ENCODE measurements at places on chromosomes 6 and 20.
A peak's percentile ranks its signal among the peaks of the same experiment; 100 is the strongest.

DNA sequence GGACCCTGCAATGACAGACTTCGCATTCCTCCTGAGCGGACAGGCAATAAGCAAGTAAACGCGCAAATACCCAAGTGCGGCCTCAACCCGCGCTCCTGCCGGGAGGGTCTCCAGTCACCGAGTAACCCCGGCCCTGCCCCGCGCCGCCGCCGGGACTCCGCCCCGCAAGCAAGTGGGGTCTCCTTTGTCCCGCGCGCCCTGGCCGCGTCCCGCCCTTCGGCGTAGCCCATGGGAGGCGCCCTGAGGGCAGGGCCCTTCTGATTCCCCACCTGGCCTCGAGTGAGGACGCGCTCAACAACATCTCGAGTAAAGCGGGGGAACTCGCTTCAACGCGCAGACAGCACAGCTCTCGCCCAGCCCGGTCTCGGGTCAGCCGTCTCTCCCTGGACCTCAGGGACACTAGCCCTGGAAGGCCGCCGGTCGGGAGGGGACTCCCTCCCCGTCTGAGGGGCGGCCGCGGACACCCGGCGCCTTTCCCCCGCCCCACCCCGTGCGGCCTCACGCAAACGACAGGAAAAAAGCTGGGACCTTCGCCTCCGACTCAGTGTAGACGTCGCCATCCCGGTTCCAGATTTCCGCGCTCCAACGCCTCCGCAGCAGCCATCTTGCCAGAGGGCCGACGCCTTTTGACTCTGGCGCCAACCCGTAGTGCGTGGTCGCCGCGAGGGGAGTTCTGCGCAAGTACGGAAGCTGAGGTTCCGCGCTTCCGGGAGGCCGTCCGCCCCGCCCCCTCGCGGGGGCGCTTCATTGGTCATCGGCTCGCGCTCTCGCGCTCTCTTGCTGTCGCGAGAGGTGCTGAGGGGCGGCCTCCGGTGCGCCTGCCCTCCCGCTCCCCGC lies 461 bp upstream of the GID8 start:
- peak; percentile 98 for DNase-seq

- no peak for DNase-seq
Observed at GRCh38 chr20:32071395-32072167, 19.5 kb downstream of the HCK start.

DNA sequence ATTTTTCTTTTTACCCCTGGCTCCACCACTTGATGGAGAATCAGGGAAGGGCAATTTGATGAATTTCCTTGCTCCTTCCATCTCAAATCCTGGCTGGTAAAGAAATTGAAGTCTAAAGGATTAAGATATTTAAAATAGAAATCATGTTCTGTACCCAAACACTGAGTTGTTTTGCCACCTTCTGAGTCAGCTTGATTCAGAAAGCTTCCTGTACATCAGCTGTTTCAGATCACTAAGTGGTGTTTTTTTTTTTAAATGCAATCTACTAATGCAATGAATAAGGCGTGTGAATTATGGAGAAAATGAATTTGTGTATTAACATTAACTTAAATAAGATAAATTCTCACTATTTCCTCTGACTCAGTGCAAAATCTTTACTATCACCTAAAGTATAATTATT lies 11.5 kb upstream of the POPDC3 start:
- no peak for DNase-seq

DNA sequence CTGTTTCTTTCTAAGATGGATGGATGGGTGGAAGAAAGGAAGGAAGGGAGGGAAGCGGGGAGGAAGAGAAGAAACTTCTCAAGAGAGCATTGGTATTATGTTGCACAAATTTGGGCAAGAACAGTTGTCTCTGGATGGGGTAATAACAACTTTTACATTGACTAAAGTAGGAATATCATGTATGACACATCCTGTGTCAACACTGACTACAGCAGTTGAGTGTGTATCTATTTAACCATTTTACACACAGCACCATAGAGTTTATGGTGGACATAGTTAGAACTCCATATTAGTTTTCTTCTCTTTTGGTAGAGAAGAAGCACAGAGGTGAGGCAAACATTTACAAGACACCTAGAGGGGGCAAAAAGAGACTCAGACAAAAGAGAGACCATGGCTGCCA lies 44.2 kb upstream of the RNF146 start:
- DNase-seq: no peak

DNA sequence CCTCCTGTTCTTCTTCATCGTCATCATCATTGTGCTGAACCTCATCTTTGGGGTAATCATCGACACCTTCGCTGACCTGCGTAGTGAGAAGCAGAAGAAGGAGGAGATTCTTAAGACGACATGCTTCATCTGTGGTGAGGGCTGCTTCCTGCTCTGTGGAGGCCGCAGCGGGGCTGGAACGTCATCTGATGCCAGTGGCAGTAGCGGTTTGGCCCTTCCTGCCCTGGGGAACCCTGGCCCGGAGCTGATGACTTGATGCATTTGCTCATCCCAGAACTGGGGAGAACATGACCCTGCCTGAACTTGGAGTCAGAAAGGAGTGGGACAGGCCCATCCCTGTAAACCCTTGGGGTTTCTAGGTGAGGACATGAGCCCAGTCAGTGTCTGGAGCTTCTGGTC lies 18.7 kb downstream of the UQCC2 start:
- no peak for DNase-seq

- no peak for DNase-seq
Observed at GRCh38 chr6:111653434-111653833, 47.8 kb upstream of the TRAF3IP2 start.

DNA sequence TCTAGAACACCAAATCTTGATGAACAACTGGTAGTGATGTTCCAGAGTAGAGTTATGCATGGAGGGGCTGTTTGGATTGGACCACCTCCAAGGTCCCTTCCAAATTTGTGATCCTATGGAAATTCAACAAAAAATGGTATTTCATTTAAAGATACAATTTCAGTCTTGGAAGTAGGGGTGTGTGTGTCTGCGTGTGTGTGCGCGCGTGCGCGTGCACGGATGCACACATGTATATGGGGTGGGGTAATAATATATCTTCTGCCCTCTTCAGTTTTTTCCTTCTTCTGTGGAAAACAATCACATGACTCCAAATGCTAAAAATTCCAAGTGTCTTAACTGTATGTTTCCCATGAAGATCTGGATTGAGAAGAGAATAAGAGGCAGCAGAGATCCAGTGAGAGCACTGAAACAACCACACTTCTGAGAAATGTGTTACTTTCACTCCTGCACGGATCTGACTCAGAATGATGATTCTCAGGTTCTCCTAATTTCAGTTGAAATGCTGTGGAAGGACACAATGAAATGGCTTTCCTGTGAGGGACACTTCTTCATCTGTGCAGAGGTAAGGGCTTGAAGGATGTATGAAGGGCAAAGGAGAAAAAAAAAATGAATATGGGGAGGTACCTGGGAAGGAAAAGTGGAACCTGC lies 10.6 kb upstream of the IL17F start:
- DNase-seq: no peak

DNA sequence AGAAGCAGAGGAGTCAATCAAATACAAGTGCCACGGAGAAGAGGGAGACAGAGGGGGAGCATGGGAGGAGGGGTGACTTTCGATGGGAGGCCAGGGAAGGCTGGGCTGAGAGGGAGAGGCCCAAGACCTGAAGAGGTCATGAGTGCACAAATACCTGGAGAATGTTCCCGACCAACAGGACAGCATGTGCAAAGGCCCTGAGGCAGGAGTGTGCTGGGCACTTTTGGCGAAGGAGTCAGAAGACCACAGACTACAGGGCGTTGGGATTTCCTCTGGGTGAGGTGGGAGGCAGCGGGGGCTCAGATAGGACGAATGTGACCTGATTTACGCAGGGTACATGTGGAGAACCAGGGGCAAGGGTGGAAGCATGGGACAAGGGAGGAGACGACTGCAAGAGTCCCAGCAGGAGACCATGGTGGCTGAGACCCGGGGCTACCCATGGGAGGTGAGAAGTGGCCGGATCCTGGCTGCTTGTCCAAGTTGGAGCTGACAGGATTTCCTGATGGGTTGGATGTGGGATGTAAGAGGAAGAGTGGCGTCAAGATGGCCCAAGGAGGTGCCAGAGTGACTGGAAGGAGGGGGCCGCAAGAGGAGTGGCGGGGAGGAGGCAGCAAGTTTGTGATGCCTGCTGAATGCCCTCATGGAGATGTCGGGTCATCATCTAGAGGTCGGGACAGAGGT lies 23.4 kb downstream of the PREX1 start:
- DNase-seq: no peak

- DNase-seq: no peak
Observed at GRCh38 chr6:109612268-109612667, 78.7 kb downstream of the AK9 start.

- DNase-seq: no peak
Observed at GRCh38 chr6:25481267-25481666, 170.7 kb upstream of the SCGN start.

GRCh38 chr6:34132486-34133185 lies 13.3 kb downstream of the GRM4 start:
- no peak for DNase-seq

DNA sequence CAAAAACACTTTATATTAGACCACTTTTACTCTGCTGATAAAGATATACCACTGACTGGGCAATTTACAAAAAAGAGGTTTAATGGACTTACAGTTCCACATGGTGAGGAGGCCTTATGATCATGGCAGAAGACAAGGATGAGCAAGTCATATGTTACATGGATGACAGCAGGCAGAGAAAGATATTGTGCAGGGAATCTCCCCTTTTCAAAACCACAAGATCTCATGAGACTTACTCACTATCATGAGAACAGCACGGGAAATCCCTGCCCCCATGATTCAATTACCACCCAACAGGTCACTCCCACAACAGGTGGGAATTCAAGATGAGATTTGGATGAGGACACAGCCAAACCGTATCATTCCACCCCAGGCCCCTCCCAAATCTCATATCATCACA lies 1383.8 kb upstream of the MAP3K7 start:
- DNase-seq: no peak

DNA sequence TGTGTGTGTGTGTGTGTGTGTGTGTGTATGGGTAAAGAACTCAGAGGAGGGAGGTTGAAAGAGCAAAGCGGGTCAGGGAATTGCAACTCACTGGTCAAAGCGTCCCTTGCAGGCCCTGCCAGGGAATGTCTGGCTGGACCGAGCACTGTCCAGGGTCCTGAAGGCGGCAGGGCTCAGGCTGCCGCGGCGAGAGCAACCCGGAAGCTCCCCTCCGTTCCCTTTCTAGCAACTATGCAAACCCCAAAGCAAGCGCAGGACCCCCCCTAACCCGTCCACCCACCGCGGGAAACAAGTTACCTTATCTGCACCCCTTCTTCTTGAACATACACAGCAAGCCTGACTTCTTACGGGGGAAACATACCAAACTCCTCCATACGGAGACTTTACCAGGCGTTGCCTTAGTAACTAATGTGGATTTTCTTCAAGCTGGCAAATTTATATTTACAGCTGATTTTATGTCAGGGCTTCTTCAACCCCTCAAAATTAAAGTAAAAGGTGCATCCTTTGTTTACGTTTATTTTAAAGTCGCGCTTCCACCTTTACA lies 538 bp upstream of the GRM1 start:
- DNase-seq: peak; percentile 84

DNA sequence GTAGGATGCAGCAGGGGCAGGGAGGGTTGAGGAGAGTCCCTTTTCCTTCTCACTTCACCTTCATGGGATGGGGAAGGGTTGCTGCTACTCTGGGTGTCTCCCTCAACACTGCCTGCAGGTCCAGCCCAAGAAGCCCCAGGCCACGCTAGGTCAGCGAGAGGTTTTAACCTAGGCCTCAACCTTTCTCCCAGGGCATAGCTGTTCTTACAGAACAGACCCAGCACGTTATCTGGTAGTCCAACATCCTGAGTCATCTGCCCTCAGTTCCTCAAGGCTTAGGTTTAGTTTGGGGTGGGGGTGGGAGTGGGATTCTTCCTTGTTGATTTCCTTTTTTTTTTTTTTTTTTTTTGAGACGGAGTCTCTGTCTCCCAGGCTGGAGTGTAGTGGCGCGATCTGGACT lies 15.8 kb downstream of the LRRC73 start:
- no peak for DNase-seq

GRCh38 chr6:155066361-155066760 lies 71.2 kb downstream of the TIAM2 start:
- peak; percentile 79 for DNase-seq

GRCh38 chr6:101394936-101395335 lies 1.4 kb downstream of the GRIK2 start:
- DNase-seq: no peak

- DNase-seq: no peak
Observed at GRCh38 chr6:41228616-41229015, 467 bp downstream of the TREML4 start.

GRCh38 chr6:24909241-24910216 lies 26.2 kb downstream of the RIPOR2 start:
- no peak for DNase-seq

- no peak for DNase-seq
Observed at GRCh38 chr6:110876806-110877564, 2.4 kb downstream of the AMD1 start.

DNA sequence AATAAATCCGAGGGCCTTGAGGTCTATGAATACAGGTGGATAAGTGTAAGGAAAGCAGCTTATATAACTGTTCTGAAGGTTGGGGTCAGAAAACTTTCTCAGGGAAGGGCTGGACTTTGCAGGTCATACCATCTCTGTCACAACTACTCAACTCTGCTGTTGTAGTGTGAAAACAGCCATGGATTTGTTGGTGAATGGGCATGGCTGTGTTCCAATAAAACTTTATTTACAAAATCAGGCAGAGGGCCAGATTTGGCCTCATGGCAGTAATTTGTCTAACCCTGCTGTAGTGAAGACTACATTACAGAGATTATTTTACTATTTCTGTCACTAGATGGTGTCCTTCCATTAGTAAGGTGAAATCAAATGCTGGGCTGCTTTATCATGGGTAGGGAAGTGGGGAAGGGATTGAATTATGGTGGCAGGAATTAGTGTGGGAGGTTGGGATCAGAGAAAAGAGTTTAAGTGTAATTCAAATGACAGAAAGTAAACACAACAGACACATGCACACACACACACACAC lies 409.6 kb upstream of the CHD6 start:
- DNase-seq: no peak

- no peak for DNase-seq
Observed at GRCh38 chr20:48319943-48320584, 507.7 kb downstream of the PREX1 start.

- no peak for DNase-seq
Observed at GRCh38 chr6:5998711-5999687, 7.7 kb downstream of the NRN1 start.

GRCh38 chr6:116034327-116034726 lies 26.4 kb downstream of the FRK start:
- no peak for DNase-seq

DNA sequence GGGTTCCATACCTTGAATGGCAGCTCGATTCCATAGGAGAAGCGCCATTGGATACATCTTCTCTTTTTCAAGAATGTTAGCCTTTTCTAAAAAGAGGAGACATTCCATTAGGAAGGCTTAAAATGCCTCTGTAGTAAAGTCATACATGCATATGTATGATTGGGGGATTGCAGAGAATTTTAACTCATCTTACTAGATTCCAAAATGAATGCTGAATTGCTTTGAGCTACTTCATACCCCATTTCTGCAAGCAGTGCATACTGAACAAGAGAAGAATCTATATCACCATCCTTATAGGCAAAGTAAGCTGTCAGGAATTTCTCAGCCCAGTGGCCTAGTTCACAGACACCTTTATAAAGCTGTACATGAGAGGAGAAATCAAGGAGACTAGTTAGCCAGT lies 80.3 kb downstream of the NDUFAF5 start:
- no peak for DNase-seq

GRCh38 chr6:16206595-16207037 lies 31.8 kb upstream of the GMPR start:
- no peak for DNase-seq

Data from left forelimb (tissue), 1 donor.